Astrocyte of the hippocampus (primary cell): ENCODE measurements at places on chromosomes 3 and 15.

DNA sequence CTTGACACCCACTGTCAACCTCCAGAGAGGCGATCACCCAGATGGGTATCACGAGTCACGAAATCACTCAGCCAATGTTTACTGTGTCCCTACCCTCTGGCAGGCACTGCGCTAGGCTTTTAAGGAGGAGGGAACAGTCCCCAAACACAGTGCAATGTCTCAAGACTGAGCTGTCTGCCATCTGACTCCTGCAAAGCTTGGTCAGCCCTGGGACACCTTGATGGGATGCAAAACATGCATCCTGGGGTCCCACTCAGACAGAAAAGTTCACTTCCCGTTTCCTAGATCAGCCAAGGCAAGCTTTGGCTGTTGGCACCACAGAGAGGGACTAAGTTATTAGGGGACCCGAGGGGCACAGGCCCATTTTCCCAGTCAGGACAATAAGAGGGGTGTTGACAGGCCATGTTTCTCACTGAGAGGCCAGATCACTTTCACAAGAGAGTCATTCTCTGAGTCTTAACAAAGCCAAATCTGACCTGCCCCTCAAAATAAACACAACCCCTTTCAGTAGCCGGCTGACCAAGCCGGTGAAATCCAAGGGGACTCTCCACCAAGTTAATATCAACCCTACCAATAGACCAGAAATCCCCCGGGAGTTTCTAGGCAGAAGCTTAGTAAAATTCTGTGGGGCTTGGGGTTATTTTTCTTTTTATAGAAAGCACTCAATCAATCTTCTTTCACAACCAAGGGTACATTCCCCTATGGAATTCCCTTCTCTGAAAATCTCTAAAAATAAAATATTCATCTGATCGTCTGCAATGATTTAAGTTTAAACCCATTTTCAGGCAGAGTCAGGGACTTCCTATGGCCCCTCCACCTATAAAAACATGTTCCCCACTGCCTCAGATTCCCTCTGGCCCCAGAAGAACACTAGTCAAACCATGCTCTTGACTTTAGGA, 3.5 kb downstream of the RFTN1 start:
- DNase-seq = no peak

- DNase-seq = peak; percentile 78
Measured at GRCh38 chr3:188673646-188674186, 498.1 kb upstream of the TPRG1 start.

GRCh38 chr3:102346897-102347296, 87.9 kb upstream of the ZPLD1 start:
- DNase-seq = no peak

- DNase-seq = no peak
Measured at GRCh38 chr3:25621087-25621486, 43.6 kb downstream of the TOP2B start.

DNA sequence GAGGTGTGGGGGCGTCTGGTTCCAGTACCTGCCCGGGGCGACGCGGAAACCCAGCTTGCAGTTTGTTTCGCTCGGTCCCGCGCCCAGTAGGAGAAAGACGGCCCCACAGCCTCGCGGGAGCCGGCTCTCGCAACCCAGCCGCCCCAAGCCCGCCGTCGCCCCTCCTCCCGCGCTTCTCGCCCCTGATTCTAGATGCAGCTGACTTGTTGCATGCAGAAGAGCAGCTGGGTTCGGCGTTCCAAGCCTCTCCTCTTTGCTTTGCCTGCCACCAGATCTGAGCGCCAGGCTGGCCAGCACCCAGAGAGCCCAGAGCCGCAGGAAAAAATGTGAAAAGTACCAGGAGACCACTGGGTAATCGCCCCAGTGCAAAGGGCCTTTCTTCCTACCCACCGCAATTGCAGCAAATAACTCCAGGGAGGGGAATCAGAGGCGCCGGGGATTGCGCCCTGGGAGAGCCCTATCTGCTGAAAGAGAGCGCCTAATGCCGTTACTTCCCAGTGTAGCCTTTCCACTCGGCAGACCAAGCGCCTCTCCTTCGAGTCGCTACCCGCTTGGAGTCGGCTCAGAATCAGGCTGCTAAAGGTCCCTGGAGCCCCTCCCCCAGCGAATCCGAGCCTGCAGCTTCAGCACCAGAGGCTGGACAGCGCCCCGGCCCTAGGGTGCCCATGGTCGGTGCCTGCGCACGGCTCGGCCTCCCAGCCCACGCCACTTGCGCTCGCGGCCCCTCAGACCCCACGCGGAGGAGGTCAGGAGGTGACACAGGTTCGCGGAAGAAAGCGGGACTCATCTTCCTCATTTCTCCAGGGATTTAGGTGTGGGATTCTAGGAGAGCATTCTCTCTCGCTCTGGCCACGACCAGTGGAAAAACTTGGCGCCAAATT, 15.7 kb upstream of the AEN start:
- peak; percentile 79 for DNase-seq

- peak; percentile 20 for DNase-seq
Measured at GRCh38 chr15:51348688-51349087, 7.2 kb downstream of the GLDN start.

DNA sequence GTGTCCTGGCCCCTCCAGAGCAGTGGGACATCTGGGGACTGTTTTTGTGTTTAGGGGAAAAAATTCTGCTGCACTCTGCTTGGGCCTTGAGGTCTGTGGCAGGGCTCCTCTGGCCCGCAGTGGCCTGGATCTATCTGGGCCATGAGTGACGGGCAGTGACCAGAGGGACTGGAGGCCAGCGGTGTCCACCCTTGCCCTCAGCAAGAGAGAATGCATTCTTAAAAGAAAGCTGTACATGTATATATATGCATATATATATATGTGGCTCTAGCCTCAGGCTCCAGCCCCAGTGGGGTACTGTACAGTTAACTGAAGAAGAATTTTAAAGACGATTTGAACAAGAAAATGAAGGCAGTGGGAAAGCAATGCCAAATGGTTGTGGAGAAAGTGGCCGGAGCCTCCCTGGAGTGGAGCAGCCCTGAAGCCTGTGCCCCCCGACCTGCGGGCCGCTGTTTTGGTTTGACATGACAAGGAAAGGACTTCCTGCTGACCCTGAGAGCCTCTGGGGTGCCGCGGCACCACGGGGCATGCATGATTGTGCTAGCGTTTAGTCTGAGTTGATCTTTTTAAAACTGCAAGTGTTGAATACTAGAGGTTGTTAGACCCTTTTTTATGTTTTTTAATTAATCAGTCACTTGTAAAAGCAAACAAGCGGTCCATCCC, 52.2 kb downstream of the PLXNA1 start:
- no peak for DNase-seq

DNA sequence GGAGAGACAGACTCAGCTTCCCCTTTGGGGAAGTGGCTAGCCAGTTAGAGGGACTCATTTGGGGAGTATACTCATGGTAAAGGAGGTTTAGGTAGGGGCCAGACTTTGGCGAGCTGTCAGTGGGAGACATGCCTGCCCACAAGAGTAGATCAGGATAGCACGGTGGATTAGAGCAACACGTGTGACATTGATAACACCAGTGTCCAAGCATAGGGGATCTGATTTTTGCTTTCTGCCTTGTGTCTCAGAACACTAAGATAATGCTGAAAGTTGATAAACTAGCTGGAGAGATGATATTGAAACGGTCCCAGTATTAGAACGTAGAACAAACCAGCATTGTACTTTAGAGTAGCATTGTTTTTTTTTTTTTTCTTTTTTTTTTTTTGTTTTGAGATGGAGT, 25.9 kb downstream of the MAP6D1 start:
- no peak for DNase-seq

DNA sequence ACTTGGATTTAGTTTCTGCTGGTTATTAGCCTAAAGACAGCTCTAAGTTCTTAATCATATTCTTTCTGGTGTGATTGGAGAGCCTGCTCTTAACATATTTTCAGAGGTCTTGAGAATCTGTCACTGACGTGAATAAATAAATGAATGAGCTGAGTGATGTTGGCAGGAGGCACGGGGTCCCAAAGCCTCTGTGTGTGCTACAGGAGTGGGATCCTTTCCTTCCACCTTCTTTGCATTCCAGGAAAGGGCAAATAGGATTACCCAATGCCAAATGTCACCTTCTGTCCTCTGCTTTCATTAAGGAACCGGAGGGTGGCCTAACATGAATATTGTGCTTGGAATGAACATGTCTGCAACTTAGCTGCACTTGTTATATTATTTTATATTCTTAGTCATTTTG, 53.1 kb downstream of the CD47 start:
- no peak for DNase-seq

- peak; percentile 62 for DNase-seq
Measured at GRCh38 chr15:75532413-75533250, 46.5 kb downstream of the PTPN9 start.

- DNase-seq = no peak
Measured at GRCh38 chr3:10290481-10291176, 2.1 kb downstream of the GHRL start.

GRCh38 chr3:44987332-44987731, 11.3 kb downstream of the EXOSC7 start:
- DNase-seq = peak; percentile 39

- peak; percentile 23 for DNase-seq
Measured at GRCh38 chr15:48984811-48985352, 21.2 kb upstream of the SHC4 start.

GRCh38 chr3:46913644-46914043, 36.1 kb downstream of the PTH1R start:
- peak; percentile 55 for DNase-seq

- DNase-seq = no peak
Measured at GRCh38 chr15:43922021-43922420, 95.2 kb downstream of the WDR76 start.

DNA sequence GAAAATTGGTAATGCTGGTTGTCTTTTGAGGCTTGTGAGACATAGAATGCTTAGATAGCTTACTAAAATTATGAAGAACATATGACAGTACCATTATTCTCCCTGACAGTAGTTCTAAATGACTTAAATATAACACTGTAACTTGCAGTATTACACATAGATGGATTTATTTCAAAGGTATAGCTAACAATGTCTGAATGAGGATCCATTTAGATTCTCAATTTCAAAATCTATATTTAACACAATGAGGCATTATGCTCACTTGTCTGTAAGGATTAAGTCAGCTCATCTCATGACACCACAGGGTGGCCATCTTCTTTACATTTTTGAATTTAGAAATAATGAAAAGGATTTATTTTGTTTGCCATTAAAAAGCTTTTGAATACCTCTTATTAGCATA, 108.4 kb downstream of the CCNL1 start:
- no peak for DNase-seq

DNA sequence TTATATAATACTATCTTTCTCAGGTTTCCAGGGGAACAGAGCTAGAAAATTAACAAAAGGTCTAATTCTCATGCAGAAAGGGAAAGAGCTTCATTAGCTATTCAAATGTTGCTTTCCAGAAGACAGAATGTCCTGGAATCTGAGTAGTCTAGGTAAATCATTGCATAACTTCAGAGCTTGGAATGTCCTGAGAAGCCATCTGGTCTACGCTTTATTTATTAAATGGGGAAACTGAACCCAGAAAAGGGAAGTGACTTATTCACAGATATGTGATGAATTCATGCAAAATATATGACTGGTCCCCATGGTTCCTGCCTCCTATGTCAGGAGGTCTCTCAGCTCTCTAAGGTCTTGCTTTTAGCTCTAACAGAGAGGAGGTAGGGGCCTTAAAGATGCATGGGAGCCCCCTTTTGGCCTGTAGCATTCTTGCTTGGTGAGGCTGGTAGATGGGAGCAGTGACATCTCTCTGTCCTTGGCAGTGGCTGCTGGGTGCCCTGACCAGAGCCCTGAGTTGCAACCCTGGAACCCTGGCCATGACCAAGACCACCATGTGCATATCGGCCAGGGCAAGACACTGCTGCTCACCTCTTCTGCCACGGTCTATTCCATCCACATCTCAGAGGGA, 99.2 kb downstream of the CEMIP start:
- DNase-seq = no peak

- DNase-seq = no peak
Measured at GRCh38 chr3:66502245-66502874, 1.5 kb upstream of the LRIG1 start.

- DNase-seq = no peak
Measured at GRCh38 chr15:101051291-101052030, 132.3 kb downstream of the LRRK1 start.

DNA sequence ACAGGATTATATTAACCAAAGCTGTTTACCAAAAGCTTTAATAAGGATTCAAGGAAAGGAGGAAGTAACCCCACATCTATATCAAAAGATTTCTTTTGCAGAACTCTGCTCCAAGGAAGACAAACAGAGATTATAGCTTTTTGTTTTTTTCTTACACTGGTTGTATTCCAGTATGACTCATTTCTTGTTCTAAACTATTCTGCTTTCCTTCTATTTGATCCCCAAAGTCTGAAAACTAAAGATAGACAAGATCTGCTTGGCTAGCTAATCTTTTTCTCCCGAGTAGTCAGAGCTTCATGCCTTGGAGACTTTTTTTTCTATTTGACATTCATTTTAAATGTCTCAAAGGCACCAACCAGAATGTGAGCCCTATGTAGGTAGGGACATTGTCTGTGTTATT, 36.8 kb upstream of the FRMD5 start:
- no peak for DNase-seq

DNA sequence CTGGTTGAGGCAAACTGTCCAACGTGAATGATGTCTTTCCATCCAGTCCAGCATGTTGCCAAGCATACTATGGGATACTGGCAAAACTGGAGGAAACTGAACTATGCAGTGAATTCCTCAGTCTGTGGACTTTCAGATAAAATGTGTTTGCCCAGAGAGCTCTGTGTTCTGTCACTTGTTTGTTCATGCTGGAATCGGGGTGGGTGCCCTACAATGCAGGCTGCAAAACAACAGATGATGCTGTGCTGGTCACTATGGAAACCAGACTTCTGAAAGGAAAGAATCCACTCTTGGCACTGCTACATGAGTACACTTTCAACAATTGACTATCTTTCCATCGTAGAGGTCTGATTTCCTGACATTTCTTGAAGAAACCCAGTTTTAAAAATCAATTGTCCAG, 272.5 kb upstream of the ARHGEF26 start:
- peak; percentile 30 for DNase-seq

GRCh38 chr3:69085833-69086722, 1.3 kb downstream of the ARL6IP5 start:
- DNase-seq = peak; percentile 95
